OCI-M1 (cell line): ENCODE measurements at places on chromosomes 3 and 15.
A peak's percentile ranks its signal among the peaks of the same experiment; 100 is the strongest.

- DNase-seq, result peak; percentile 76
Observed at GRCh38 chr3:37024820-37025405, 31.6 kb downstream of the MLH1 start.

- DNase-seq, result no peak
Observed at GRCh38 chr15:72495007-72495406, 20.9 kb downstream of the ARIH1 start.

DNA sequence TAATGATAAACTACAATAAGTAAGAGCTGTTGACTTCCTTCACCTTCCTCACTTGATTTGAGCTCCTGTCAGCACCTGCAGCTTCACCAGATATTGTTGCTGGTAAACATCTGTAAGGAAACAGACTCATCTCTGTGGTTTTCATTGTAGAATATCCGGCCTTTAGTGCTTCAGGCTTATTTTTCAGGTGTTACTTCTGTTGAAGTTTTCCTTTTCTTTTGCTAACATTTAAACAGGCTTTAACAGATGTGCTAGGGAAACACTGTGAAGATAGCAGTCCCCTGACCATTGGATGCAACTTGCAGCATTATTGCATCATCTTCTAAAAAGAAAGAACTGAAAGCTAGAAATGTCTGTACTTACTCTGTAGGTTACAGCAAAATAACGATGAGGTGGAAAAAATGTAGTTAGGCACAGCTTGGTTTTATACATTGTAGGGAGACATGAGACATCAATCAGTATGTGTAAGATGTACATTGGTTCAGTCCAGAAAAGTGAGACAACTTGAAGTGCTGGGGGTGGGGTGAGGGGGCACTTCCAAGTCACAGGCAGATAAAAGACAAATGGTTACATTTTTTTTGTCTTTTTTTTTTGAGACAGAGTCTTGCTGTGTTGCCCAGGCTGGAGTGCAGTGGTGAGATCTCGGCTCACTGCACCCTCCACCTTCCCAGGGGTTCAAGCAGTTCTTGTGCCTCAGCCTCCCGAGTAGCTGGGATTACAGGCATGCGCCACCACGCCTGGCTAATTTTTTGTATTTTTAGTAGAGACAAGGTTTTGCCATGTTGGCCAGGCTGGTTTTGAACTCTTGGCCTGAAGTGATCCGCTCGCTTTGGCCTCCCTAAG lies 10.2 kb downstream of the EDEM1 start:
- DNase-seq, result peak; percentile 98

- peak; percentile 57 for DNase-seq
Observed at GRCh38 chr3:48555949-48556795, 431 bp downstream of the PFKFB4 start.

DNA sequence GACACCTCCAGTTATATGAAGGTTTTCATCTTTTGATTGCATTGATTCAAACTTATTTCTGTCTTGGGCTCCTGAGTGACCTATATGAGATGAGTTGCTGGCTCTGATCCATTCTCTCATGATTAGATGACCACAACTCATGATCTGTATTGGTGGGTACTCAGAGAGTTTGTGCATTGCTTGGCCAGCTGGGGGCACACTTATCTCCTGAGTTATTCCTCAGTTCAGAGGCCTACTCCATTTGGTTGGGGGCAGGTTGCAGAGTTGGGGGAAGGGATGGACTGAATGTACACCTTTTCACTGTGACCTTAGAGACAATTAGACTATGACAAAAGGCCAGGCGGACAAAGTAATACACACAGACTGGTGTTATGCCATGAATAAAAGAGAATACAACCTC lies 166.2 kb upstream of the SEMA6D start:
- no peak for DNase-seq

DNA sequence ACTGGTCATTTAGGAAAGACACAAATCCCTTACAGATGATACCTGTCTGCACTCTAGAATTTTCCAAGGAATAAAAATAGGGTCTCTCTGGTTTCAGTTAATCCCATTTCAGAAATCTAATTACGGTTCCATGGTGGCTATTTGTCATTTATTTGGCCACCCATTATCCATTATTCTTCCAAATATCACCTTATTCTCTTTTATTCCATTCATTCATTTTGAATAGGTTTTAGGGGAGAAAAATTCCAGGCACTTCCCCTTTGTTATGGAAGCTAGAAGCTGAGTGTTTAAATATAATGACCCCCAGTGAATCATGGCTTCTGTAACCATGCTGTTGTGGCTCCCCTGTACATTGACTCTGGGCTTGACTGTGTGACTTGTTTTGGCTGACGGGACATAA lies 420.8 kb upstream of the DPH6 start:
- DNase-seq, result no peak

DNA sequence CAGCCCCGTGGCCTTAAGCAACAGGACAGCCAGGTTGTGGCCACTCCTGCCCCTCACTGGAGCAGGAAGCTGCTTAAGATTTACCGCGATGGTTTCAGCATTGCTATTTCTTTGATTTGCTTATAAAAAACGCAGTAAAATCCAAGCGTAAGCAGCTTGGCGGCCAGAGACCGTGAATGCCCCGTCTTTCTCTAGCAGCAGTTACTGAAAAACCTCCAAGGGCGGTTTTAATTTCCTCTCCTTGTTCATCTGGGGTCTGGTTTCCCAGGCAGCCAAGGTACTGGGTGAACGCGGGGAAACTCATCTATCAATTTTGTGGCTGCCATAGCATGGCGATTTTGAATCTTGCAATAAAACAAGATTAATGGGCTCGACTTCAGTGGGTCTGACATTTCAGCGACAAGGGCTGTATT lies 130.3 kb downstream of the MINAR1 start:
- DNase-seq, result no peak

DNA sequence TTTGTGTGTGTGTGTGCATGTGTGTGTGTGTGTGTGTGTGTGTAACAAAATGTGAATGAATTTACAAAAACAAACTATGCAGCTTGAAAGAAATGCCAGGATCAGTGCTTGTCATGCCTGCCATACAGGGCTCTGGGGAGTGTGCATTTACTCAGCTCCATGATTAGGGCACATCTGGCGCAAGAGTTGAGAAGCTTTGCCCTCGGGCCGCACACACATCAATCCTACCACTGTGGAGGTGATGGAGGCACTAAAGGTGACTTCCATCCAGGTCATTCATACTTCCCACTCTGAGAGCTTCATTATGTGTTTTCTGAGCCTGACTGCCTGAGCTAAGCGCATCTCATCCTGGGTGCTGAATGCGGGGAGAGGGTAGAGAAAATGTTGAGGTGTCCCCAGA lies 72.0 kb upstream of the ZBED2 start:
- no peak for DNase-seq

GRCh38 chr3:125611908-125612307 lies 16.6 kb upstream of the OSBPL11 start:
- no peak for DNase-seq

GRCh38 chr3:138082085-138082991 lies 33.1 kb downstream of the DZIP1L start:
- DNase-seq, result peak; percentile 53

DNA sequence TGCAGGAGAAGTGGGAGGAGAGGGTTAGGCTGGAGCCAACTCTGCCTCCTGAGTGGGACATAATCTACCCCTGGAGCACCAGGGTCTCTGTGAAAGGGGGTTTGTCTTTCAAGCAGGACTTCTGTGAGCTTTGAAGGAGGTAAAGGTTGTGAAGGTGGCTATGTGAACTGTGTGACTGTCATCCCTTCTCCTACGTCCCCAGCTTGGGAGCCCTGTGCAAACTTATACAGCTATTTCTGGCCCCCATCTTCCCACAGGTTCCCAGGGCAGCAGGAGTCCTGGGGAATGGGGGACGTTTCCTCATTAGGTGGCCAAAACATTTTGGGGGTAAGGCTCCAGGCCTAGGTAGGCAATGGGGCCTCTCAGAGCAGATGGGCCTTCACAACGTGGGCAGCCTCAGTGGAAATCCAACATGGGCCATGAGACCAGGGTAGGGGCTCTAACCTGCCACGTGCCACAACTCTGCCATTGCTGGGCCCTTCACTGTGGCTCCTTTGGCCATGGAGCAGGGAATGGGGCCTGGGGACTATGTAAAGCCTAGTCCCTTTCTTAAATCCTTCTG lies 3.5 kb downstream of the VIPR1 start:
- DNase-seq, result no peak

DNA sequence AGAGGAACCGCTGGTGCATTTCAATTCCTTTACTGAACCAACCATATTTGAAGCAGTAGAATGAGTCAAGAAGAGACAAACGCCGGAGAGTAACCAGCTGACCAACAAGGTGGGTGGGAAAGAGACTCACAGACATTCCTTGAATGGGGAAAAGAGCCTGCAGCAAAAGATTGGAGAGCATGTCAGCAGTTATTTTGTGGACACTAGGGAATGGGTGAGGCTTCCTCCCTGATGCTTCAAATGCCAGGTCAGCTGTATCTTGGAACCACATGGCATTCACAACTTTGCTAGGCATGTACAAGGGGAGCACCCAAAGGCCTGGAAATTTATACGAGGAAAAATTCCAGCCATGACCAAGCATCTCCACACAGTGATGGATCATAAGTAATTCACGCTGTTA lies 29.9 kb upstream of the ZKSCAN7 start:
- no peak for DNase-seq

- no peak for DNase-seq
Observed at GRCh38 chr3:108946292-108947285, 7.1 kb downstream of the GUCA1C start.

- no peak for DNase-seq
Observed at GRCh38 chr3:158821847-158822246, 20.0 kb downstream of the MFSD1 start.

DNA sequence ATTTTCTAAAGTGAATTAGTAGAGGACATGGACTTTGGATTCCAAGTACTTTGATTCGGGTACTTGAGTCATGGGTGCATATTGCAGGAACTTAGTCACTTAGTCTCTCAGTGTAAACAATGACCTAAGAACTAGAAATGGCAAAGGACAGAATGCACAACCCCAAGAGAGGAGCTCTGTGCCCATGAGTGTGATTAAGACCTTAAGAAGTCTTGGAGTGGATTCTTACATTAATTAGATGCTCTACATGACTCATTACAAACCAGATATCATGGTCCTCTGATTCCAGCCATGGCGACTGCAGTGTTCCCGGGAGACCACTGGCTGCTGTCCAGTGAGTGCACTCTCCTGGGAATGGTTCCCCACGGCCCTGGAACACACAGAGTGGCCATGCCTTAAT lies 251.5 kb downstream of the GABRG3 start:
- no peak for DNase-seq

GRCh38 chr3:152430223-152431002 lies 161.7 kb downstream of the MBNL1 start:
- no peak for DNase-seq

DNA sequence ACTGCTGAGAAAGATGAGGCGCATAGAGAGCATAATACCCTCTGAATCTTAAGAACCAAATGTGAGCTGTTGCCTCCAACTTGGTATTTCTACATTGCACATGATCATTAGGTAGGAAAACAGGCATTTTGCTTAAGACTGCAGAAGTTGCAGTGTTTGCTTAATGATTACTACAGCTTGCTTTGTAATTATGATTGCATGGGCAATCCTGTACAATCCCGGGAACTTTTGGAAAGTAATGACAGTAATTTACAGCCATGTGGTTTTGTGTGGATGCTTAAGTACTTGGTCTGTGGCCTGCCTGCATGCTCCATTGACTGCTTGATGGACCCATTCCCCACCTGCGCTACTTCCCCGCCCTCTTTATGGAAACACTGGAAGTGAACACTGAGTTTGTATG lies 301.1 kb downstream of the DIPK2A start:
- no peak for DNase-seq

GRCh38 chr3:71226565-71227269 lies 356.8 kb downstream of the FOXP1 start:
- DNase-seq, result peak; percentile 62

GRCh38 chr15:59400103-59400813 lies 27.6 kb upstream of the MYO1E start:
- no peak for DNase-seq

GRCh38 chr3:126039870-126040269 lies 44.1 kb downstream of the SLC41A3 start:
- DNase-seq, result no peak

DNA sequence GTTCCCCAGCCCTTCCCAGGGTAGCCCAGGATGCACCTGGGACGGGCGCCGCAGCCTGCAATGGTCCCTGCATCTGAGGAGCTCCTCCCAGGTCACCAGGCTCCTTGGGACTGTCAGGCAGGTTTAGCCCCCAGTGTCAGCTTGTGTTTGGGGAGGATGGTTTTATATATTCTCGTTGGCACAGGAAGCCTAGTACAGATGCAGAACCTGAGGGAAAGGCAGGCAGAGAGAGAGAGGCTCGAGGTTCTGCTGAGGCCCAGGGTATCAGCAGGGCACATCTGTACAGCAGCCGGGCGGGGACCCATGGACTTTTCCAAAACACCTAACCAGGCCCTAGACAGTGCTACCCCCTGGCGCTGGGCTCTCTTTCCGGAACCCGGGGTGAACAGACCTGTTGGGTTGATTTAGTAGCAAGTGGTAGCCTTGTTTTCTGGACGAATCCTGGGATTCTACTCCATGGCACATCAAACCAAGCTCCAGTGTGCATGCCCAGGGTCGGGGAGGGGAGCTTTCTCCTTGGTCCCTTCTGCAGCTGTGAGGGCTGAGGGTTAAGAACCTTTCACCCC lies 8.6 kb downstream of the PAK6 start:
- no peak for DNase-seq

- DNase-seq, result no peak
Observed at GRCh38 chr3:57592306-57592705, 4.8 kb downstream of the ARF4 start.

DNA sequence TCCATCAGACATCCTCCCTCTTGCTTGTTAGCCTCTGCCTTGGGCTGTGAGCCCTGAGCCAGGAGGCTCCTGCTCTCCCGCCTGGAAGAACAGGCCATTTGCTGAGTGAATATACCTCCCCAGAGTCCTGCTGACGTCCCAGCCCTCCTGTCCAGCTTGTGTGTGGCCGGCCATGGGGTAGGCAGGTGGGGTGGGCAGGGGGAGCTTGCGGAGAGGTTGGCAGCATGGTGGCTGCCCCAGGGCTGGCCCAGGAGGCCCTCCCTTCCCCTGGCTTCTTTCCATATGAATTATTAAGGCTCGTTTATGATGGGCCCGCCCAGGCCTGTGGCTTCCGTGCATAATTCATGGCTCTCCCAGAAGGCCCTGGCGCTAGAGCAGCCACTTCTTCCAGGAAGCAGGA lies 18.7 kb downstream of the CACNA2D2 start:
- DNase-seq, result no peak

- DNase-seq, result no peak
Observed at GRCh38 chr3:134339331-134339730, 34.9 kb downstream of the AMOTL2 start.

- DNase-seq, result no peak
Observed at GRCh38 chr15:100334905-100335304, 6.9 kb downstream of the ADAMTS17 start.
